NCI-H460 (cell line): ENCODE measurements at places on chromosomes 1 and 21. TPM values are rescaled to one million over a fixed set of nuclear protein-coding genes. Genes with fewer than 3 reads are reported as not detected.
A peak's percentile ranks its signal among the peaks of the same experiment; 100 is the strongest.

ABCG1 gene
- 19.9 and 20.3 TPM in 2 replicates for total RNA-seq

- no peak for DNase-seq
Observed at GRCh38 chr1:209688746-209689234, 13.6 kb downstream of the G0S2 start.

DIO1 gene
- total RNA-seq: not detected in 2 replicates

DNA sequence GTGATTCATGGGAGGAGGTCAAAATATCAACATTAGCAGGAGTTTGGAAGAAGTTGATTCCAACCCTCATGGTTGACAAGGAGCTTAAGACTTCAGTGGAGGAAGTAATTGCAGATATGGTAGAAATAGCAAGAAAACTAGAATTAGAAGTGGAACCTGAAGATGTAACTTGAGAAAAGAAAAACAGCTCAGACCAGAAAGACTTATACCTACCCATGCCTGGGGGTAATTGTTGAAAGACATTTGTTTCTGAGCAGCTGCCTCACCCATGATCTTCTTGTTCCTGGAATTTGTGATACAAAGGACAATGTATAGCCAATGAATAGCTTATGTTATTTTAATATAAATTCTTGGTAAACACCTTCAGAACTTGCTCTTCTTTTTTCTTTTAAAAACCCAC, 128.6 kb downstream of the LRIG2 start:
- no peak for DNase-seq

CCDC30 gene
- total RNA-seq: 0.09 and 0.84 TPM in 2 replicates

GRCh38 chr1:178037510-178038253, 56.2 kb upstream of the RASAL2 start:
- peak; percentile 82 for DNase-seq

ECM1 gene
- 11.7 and 12.0 TPM in 2 replicates for total RNA-seq

DNA sequence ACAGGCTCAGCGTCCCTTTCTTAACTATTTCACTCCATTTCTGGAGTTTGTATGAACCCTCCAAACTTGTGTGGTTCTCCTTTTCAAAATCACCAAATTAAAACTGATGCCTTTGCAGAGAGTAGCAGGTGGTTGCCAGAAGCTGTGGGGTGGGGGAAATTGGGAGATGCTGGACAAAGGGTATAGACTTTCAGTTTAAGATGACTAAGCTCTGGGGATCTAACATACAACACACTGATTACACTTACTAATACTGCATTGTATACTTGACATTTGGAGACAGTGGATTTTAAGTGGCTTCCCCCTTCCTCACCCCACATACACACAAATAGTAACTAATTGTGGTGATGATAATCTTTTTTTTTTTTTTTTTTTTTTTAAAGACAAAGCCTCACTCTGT, 11.1 kb upstream of the SCYL3 start:
- DNase-seq: no peak

DNA sequence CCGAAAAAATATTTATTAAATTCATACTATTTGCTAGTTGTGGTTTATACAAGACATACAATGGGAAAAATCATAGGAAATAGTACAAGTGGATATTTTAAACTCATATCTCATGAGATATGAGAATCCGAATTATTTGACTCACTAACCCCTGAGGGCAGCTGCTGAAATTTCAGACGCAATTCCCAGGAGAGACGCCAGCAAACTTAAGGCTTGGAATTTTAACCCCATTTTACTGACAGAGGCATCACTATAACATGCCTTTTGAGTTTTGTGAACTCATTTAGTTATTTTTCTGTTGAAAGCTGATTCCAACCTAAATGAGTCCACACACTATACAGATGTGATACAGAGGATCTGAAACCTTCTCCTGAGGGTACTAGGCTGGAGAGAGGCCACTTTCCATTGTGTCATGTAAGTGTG, 5.9 kb upstream of the MROH9 start:
- DNase-seq: no peak

LCE2A gene
- total RNA-seq: not detected in 2 replicates

FCRL4 gene
- total RNA-seq: not detected in 2 replicates

DNA sequence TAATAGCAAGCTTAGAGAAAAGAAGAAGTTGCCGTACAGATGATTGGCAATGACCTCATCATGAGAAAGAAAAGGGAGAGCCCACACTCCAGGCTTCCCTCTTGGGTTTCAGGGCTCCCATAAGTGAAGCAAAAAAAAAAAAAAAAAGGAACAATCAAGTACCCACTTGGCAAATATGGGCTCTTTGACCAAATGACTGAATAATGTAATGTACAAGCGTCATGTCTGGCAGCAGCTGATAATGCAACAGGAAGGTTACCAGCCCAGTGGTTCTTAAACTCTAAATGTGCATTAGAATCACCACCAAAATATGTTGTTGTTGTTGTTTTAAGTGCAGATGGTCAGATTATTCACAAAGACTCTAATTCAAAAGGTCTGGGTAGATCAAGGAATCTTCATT, 13.5 kb downstream of the TNFSF4 start:
- no peak for DNase-seq

CLCA1 gene
- total RNA-seq: not detected in 2 replicates

- no peak for DNase-seq
Observed at GRCh38 chr1:236282425-236282716, 613 bp upstream of the ERO1B start.
